ENCODE measurements at places on chromosomes 1 and 21.

- DNase-seq: no peak
These were observed 958 bp downstream of the NFYC start for GRCh38 chr1:40692429-40692895.

DNA sequence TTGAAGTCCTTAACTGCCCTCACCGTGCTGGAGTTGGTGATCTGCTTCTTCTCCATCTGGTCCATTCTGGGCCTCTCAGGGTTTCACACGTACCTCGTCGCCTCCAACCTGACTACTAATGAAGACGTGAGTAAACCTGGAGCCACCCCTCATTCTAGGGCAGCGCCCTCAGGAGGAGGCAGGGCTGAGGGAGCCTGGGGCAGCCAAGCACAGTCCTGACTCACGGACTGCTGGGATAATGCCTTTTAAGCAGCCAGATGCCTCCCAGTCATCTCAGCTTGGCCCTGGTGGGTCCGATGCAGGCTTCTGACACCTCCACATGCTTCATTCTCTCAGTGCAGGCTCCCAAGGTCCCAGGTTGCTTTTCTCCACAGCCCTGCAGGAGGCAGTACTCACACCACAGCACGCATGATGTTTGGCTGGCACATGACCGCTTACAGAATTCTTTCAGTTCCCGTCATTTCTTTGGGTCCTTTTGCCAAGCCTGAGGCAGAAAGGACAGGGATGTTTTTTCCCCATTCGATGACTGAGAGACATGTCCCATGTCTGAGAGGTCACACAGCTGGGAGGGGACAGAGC, 11.8 kb upstream of the SFN start:
- DNase-seq: no peak

DNA sequence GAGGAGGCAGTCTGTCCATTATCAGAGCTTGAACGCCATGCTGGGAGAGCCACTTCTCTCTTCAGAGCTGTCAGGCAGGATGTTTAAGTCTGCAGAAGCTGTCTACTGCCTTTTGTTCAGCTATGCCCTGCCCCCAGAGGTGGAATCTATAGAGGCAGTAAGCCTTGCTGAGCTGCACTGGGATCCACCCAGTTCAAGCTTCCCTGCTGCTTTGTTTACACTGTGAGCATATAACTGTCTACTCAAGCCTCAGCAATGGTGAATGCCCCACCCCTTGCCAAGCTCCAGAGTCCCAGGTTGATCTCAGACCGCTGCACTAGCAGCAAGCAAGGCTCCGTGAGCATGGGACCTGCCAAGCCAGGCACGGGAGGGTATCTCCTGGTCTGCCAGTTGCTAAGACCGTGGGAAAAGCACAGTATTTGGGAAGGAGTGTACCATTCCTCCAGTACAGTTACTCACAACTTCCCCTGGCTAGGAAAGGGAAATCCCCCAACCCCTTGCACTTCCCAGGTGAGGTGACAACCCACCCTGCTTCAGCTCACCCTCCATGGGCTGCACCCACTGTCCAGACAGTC, 32.5 kb downstream of the RGS13 start:
- no peak for DNase-seq

DNA sequence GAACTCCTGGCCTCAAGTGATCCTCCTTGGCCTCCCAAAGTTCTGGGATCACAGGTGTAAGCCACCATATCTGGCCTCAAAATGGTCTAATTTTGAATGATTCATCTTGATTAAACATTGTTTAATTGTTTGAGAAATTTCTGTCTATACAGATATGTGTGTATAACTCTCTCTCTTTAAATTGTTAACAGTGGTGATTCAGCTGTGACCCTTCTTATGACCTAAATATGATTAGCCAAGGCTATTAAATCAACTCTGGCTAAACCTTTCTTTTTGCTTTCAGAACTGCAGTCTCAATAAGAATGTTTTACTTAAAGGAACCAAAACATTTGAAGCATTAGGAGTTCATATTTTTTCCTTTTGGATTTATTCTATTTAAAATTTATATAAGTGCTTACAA, 19.2 kb upstream of the B3GALT5 start:
- DNase-seq: no peak

DNA sequence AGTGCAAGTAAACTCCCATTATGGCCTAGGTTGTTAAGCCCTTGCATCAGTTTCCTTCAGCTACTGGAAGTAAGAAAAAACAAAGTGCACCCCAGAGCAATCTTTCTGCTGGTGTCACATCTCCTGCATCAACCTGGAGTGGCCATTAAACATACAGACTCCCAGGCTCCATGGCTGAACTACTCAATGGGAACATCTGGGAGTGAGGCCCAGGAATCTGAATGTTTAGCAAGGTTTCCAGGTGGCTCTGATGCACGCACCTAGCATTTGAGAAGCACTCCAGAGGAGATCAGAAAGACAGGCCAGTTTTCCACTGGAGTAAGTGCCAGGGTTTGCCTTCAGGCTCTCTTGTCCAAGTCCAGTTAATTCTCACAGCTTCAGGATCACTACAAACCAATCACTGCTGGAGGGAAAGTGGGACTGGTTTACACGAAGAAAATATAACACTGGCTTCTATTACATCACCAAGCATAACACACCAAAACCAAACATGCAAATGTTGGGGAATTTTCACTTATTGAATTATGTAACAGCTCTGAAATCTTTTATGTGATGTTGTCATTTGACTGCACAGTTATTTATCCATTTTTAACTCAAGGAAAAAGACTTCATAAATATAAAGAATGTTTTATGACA, 22.3 kb upstream of the ABCA4 start:
- no peak for DNase-seq

DNA sequence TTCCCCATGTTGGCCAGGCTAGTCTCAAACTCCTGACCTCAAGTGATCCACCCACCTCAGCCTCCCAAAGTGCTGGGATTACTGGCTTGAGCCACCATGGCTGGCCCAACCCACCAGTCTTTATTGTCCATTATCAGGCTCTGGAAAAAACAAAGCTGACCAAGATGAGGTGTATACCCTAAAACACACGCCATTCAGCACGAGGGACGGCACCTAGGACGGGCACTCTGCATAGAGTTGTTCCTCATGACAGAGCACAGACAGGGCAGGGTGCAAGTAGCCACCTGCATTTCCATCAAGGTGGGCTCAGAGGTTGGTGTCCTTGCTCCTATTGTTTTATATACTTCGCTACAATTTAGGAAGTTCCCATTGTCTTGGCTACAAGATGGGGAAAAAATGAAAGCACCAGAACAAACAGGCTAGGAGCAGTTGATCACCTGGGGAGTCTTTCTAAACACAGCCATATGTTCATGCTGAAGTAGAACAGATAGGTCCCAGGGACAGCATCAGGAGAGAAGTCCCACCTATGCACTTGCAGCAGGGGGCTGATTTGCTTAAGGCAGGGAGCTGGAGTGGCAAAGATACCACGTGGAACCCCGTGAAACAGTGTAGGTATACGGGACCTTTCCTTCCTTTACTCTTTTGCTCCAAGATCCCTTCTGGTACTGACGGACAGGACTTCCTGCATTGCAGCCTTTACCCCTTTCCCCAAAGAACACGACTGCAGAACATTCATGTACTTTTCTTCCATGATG, 4.5 kb downstream of the KRTCAP2 start:
- DNase-seq: no peak

- DNase-seq: no peak
These were observed 182.9 kb downstream of the PRDM16 start for GRCh38 chr1:3251807-3252428.

DNA sequence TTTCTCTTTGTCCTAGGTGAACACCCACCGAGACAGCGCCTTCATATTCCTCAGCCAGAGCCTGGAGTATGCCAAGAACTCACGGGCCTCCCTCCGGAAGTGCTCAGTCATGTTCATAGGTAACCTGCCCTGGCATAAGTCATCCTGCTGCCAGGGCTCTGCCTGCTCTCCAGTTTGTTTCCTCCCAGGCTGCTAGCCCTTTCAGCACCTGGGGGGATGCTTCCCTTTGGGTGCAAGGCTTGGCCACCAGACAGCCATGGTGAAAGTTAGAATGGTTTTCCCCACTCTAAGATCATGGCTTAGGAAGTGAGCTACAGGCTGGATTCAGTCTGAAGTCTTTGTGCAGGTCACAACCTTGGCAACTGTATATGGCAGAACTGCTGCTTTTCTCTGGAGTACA, 9.2 kb upstream of the TTC4 start:
- no peak for DNase-seq

GRCh38 chr1:226919587-226919986, 20.5 kb upstream of the COQ8A start:
- DNase-seq: no peak

DNA sequence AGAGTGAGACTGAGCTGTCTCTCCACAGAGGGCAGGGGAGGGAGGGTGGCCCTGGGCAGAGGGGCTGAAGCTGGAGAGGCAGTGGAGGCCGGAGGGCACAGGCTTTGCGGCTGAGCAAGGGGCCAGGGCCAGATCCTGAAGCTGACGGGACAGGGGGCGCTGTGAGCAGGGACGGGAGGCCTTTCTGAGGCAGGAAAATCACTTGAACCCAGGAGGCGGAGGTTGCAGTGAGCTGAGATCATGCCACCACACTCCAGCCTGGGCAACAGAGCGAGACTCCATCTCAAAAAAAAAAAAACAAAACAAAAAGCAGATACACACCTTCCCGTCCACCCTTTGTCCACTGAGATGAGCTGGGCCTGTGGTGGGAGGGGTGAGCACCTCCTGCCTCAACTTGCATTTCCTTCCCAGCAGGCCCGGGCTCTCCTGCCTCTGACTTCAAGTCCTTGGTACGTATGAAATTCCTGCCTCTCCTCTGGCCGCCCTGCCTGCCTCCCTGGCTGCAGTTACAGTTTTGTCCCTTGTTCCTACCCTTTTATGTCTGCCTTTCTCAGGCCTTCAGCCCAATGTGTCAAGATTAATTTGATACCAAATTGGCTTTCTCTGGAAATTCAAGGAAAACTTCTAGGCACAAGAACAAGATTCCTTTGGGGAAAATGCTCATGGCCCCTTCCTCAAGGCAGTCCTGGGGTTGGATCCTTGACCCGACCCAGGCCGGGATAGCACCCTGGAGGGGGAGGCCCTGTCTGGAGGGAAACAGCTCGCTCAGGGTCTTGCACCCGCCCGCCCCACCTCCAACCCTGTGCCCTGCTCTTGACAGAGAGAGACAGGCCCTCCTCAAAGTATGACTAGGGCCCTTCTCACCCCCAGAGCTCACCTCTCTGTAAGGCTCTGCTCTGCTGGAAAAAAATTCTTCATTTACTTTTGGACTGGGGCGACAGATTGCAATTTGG, 11.2 kb upstream of the ADAMTSL4 start:
- DNase-seq: no peak

GRCh38 chr1:4066860-4067599, 167.0 kb upstream of the C1orf174 start:
- DNase-seq: no peak

- DNase-seq: no peak
These were observed at the start of gene MR1 for GRCh38 chr1:181033799-181034451. TSS of gene MR1 (plus strand) at chr1:181033983. CDS start at chr1:181034008, 25 bp downstream.

GRCh38 chr21:17105932-17106331, 406.9 kb upstream of the CXADR start:
- DNase-seq: no peak
